Epithelial cell of alveolus of lung (primary cell): ENCODE measurements at places on chromosomes 2 and 18. TPM values are rescaled to one million over a fixed set of nuclear protein-coding genes. Genes with fewer than 3 reads are reported as not detected.

Gene FOXD4L1
- under 0.01 and 0.16 TPM in 2 replicates for total RNA-seq

Gene BAZ2B
- 14.5 and 55.0 TPM in 2 replicates for total RNA-seq

Gene NBEAL1
- total RNA-seq, result 11.3 and 12.5 TPM in 2 replicates

Gene PIEZO2
- total RNA-seq, result 21.9 and 25.4 TPM in 2 replicates

Gene SIX3
- not detected in 2 replicates for total RNA-seq

Gene OTX1
- total RNA-seq, result 0.13 TPM in 1 of 2 replicates, not detected in the other

Gene REG3G
- total RNA-seq, result not detected in 2 replicates

Gene NEB
- total RNA-seq, result 0.91 and 1.9 TPM in 2 replicates

Gene DYNAP
- not detected in 2 replicates for total RNA-seq

Gene PRSS56
- total RNA-seq, result 0.48 TPM in 1 of 2 replicates, not detected in the other

Gene ACADL
- under 0.01 TPM in 1 of 2 replicates, not detected in the other for total RNA-seq

Gene ANKRD29
- total RNA-seq, result 0.16 and 2.3 TPM in 2 replicates

Gene C2orf15
- total RNA-seq, result not detected in 2 replicates

Gene AFF3
- 5.7 and 6.6 TPM in 2 replicates for total RNA-seq

Gene HMSD
- 0.16 and 0.78 TPM in 2 replicates for total RNA-seq

Gene WNT6
- total RNA-seq, result not detected in 2 replicates

Gene DSG2
- total RNA-seq, result 13.7 and 28.7 TPM in 2 replicates

Gene SCN2A
- total RNA-seq, result 0.08 and 0.26 TPM in 2 replicates
